Ammon's horn (tissue), 1 donor: ENCODE measurements at places on chromosomes 11 and 22.

GRCh38 chr22:43274595-43275240 lies 68.5 kb downstream of the SCUBE1 start:
- DNase-seq = no peak

- peak; percentile 23 for DNase-seq
Measured at GRCh38 chr11:66970807-66971442, 4.2 kb upstream of the C11orf86 start.

- no peak for DNase-seq
Measured at GRCh38 chr11:44971185-44971584, 20.5 kb upstream of the TP53I11 start.

GRCh38 chr11:134069426-134070341 lies 812 bp downstream of the JAM3 start:
- peak; percentile 51 for DNase-seq

DNA sequence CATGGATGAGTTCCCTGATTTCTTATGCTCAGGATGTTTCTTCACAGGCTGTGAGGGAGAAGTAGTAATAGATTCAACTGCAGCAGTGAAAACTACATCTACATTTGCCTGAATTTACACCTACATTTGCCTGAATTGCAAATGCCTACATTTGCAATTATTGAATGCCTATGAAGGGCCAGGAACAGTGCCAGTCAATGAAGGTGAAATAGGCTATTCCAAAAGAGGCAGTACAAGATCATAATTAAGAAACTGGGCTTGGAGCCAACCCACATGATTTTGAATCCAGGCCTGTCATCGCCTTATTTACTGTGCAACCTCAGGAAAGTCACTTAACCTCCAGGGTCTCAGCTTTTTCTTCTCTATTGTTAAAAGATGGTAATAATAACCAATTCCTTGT lies 1353.3 kb downstream of the FAM181B start:
- no peak for DNase-seq

DNA sequence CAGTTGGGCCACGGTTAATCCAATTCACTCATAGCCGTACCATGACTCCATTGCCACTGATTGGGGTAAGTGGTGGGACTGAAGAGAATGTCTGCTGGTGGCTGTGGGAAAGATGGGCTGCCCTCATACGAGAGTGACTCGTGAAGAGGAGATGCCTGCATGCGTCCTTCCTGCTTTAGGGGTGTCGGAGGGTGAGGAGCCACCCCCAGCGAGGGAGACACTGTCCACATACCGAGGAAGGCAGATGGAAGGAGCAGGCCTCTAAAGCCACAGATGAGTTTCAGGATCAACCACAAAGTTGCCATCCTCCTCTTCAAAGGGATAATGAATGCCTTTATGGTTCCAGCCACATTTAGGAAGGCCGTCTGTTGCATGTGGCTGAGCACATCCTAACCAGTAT lies 83.2 kb downstream of the GRIK4 start:
- DNase-seq = no peak

- DNase-seq = peak; percentile 49
Measured at GRCh38 chr11:64007629-64008282, 21.5 kb downstream of the OTUB1 start.

GRCh38 chr11:92473736-92474135 lies 249.1 kb downstream of the FAT3 start:
- no peak for DNase-seq

DNA sequence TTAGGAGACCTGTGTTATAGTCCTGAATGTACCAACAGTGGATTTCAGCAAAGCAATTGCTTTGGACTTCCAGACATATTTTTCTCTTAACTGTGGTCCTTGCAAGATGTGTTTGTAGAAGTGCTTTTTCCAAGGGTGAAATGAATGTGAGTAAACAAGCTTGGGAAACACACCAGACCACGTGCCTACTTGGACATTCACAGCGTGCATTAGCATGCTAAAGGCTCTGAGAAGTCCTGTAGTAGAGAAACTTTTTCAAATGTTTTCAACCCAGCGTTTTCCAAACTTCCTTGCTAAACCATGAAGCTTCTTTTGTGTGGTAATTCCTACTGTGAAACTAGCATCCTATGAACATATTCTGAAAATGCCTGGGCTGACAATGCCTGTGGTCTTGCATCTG lies 91.2 kb upstream of the DBX1 start:
- no peak for DNase-seq

DNA sequence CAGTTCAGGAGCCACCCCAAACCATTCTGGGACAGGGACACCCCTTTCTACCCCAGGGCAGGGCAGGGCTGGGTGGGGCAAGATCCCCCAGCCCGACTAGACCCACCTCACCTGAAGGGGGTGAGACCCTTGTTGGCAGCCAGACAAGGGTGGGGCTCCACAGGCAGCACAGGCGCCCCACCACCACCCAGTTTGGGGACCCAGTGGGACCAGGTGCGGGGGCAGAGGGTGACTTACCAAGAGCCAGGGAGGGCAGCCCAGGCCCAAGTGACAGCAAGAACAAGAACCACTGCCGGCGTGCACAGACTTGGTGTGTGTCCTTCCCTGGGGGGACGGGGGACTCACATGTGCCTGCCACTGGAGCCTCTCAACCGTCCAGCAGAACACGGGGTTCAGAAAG lies 2.2 kb downstream of the ADM2 start:
- DNase-seq = no peak

- no peak for DNase-seq
Measured at GRCh38 chr22:32269316-32269715, 14.2 kb upstream of the SLC5A4 start.

DNA sequence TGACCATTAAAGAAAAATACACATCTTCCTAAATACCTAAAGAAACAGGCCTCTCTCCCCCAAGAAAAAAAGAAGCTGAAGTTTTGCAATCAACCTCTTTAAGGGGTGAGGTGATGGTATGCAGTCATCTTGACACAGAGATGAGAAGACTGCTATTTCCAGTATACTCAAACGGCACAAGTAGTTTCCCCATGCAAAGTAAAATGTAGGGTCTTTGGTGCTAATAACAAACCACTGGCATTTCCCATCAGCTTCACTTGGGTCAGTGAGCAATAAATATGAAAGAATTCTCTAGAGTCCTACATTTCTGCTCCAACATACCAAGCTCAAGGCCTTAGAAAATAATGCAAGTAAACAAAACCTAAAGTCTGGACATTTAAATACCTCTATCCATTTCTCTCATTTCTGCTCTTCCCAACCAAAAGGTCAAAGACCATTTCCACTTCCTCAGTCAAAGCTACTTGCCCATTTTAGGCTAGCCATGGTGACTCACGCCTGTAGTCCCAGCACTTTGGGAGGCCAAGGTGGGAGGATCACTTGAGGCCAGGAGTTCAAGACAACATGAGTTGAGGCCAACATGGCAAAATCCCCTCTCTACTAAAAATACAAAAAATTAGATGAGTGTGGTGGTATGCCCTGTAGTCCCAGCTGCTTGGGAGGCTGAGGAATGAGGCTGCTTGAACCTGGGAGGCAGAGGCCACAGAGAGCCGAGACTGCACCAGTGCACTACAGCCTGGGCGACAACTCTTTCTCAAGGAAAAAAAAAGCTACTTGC lies 39.5 kb upstream of the CHRNA10 start:
- no peak for DNase-seq

GRCh38 chr22:21779444-21779843 lies 43.9 kb upstream of the YPEL1 start:
- no peak for DNase-seq

DNA sequence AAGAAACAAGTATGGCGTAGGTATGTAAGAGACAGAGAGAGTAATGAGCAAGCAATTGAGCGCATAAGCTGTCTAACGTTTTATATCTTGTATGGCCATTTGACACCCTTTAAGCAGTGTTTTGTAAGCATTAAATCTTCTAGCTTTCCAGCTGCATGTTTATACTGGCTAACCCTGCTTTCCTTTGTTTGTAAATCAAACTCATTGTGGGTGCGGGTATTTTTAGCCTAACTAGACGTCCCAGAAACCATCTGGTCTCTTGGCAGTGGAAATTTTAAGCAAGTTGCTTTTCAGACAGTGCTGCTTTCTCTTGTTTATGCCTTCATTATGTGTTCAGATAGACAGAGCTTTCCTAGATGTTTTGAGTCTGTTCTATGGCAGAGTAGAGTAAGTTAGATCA lies 73.5 kb downstream of the RNF169 start:
- DNase-seq = peak; percentile 73

DNA sequence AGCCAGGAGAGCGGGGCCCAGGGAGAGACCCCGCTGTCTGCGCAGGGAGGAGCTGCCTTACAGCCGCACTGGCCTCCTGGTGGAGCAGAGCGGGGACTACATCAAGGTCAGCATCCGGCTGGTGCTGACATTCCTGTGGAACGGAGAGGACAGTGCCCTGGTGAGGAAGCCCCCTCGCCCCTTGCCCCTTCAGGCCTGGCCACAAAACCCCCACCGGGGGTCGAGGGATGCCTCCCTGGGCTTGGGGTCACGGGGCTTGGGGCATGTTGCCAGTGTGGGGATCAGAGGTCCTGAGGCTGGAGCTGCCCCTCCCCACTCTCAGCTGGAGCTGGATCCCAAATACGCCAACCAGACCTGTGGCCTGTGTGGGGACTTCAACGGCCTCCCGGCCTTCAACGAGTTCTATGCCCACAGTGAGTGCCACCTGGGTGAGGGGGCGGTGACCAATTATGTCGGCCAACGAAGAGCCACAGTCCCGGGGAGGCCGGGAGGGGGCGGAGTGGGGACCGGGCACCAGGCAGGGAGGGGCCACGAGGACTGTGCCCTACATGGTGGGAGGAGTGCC lies 4.2 kb downstream of the MUC5B start:
- no peak for DNase-seq

DNA sequence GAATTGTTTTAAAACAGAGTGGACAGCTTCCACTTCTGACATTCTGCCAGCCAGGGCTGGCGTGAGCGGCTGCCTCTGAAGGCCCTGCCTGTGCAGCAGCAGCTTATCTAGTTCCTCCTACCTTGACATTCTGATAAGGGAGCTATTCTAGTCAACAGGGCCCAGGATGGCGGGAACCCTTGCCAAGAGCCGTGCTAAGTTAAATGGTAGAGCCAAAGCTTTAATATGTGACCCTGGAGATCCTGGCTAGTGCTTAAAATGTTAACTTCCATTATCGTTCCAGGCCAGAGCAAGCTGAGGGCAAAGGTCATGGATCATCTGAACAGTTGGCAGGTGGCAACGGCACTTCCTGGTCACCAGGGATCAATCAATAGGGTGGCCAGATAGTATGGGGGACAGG lies 3.5 kb downstream of the KCNJ5 start:
- no peak for DNase-seq

GRCh38 chr11:122267602-122268001 lies 151.6 kb upstream of the BLID start:
- peak; percentile 11 for DNase-seq

- DNase-seq = peak; percentile 40
Measured at GRCh38 chr11:65927904-65928397, 8.7 kb downstream of the DRAP1 start.

DNA sequence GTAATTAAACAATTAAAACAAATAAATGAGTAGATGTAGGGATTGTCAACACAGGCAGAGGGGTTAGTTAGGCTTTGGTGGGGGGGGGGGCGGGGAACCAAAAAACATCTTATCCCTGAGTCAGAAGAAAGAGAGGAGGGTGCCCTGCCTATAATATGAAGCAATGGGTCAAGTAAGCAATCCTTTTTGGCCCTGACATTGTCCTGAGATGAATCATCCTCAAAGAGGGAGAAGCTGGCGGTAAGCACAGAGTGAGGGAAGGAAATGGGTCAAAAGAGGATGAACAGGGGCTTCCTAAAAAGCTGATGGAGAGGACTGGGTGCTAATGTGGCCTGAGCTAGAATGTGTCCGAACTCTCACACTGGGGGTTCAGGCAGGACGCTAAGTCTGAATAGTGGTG lies 4.7 kb downstream of the OLFML1 start:
- DNase-seq = no peak

GRCh38 chr11:94722735-94723134 lies 45.4 kb upstream of the AMOTL1 start:
- DNase-seq = no peak

DNA sequence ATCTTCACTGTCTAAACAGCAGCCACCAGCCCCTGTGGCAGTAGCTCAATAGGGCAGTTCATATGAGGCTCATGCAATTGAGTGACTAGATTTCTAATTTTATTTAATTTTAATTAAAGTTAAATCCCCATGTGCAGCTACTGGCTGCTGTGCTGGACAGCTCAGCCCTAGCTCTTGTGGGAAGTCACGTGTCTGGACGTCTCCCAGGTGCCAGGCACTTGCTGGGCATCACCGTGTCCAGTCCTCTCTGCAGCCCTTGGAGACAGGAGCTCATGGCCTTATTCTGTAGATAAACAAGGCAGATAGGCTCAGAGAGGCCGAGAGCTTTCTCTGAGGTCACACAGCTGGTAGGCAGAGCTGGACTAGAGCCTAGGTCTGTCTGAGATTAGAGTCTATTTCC lies 95.0 kb downstream of the ARHGAP8 start:
- peak; percentile 25 for DNase-seq

DNA sequence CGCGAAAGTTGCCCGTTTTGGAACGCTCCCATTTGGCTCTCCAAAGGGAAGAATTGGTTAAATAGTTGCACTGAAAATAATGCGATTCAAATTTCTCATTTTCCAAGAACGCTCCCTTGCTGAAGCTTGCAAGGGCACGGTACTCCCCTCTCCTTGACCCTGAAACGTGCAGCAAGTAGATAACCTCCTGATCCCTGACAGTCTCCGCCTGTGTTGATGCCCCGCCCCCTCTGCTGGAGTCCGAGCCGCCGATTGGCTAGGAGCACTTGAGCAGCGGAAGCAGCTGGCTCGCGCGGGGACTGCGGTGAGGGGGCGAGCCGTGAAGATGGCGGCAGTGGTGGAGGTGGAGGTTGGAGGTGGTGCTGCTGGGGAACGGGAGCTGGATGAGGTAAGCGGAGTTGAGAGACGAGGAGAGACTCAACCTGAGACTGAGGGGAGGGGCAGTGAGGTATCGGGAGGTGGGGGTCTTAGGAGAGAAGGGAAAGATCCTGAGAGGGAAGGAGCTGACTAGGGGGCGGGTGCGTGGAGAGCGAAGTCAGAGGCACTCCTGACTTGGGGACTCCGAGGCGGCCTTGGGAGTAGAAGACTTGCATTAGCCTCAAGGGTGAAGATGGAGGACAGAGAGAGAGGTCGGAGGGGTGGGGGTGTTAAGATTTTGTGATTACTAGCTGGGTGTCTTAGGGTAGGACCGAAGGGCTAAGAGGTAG lies at the start of gene RNF121:
Gene RNF121 (plus strand): TSS at position 310 of the 707 bp plus-strand sequence. CDS start 16 bp downstream, at position 326.
- peak; percentile 98 for DNase-seq

- DNase-seq = no peak
Measured at GRCh38 chr11:383431-383830, 10.6 kb upstream of the PKP3 start.

- no peak for DNase-seq
Measured at GRCh38 chr11:123590296-123590912, 64.0 kb downstream of the SCN3B start.

GRCh38 chr11:110529043-110529442 lies 99.3 kb downstream of the FDX1 start:
- DNase-seq = no peak

DNA sequence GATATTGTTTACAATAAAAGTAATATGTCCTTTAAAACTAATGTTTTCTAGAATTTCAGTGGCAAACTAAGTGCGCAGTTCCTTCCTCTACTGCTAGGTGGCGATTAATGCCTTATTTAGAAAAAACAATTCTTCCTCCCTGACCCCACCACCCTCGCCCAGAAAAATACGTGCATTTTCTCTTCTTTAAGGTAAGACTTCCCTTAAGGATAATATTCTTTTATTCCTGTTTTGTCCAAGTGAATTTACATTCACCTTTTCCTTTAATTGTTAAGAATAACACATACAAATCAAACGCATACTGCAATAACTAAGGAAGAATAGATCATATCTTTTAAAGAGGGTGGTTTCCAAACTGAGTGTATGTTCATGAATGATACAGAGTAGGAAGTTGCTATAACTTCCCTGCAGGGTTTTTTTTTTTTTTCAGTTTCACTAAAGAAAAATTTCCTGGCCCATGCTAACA lies 17.0 kb upstream of the PSMA1 start:
- DNase-seq = peak; percentile 39
